ENCODE measurements at places on chromosomes 12 and 14.

- no peak overlapping the region for H3K4me3 ChIP-seq
- H3K36me3 ChIP-seq, result no peaks in the 10 kb centered on the region
- peaks cover 10% of the 10 kb centered on the region for H3K4me1 ChIP-seq
Measured at GRCh38 chr12:6827437-6827911, 733 bp upstream of the P3H3 start.

- no peak for DNase-seq
- H3K27ac ChIP-seq, result no peak overlapping the region
- no peaks in the 10 kb centered on the region for H3K27me3 ChIP-seq
- H3K4me3 ChIP-seq, result no peak overlapping the region
- H3K36me3 ChIP-seq, result no peaks in the 10 kb centered on the region
- no peaks in the 10 kb centered on the region for H3K4me1 ChIP-seq
Measured at GRCh38 chr14:91872517-91873470, 5.5 kb upstream of the TC2N start.

DNA sequence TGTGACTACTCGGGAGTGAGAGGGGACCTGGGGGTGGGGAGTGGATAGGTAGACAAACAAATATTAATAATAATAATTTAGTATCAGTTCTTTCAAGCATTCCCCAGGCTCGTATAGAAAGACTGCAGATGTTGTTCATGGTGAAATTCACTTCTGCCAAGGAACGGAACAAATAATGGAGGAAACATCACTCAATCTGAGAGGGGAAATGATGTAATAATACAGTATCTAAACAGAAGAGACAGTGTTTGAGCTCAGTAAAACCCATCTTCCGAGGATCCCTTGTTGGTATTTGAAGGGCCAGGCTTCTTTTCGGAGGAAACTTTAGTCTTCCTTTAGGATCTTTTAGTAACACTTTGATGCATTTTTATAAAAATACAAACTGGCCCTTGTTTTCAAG, 114.2 kb downstream of the KCNK10 start:
- H3K36me3 ChIP-seq, result no peaks in the 10 kb centered on the region
- H3K4me1 ChIP-seq, result no peaks in the 10 kb centered on the region
- DNase-seq, result no peak
- no peak overlapping the region for H3K27ac ChIP-seq
- H3K4me3 ChIP-seq, result no peak overlapping the region

DNA sequence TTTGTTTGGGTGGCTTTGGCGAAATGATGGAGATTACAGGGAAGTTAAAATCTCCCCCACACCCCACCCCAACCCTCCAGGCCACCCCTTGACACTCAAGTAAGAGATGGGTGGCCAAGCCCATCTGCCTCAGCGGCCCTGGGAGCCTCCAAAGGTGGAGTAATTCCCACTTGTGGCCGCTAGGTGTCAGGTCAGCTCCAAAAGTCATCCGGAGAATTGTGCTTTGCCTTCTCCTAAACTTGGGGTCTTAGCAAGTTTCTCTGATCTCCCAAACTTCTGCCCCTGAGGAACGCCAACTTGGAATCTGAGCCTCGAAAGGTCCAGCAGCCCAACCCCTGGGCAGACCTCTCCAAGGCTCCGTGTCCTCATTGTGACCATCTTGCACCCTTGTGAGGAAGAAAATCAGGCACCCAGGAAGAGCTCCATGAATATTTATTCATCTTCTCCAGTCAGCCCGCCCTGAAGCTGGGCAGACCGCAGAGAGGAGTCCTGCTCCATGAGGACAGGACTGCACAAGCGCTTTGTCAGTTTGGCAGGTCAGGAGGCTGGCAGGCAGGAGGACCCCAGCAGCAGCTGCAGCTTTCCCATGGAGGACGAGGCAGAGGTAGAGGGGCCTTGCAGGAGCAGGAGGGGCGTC, 46.7 kb downstream of the LRRC74A start:
- H3K4me1 ChIP-seq, result no peaks in the 10 kb centered on the region
- no peak overlapping the region for H3K4me3 ChIP-seq
- no peaks in the 10 kb centered on the region for H3K27me3 ChIP-seq
- no peak overlapping the region for H3K27ac ChIP-seq
- peak; percentile 27 for DNase-seq
- H3K36me3 ChIP-seq, result no peaks in the 10 kb centered on the region

DNA sequence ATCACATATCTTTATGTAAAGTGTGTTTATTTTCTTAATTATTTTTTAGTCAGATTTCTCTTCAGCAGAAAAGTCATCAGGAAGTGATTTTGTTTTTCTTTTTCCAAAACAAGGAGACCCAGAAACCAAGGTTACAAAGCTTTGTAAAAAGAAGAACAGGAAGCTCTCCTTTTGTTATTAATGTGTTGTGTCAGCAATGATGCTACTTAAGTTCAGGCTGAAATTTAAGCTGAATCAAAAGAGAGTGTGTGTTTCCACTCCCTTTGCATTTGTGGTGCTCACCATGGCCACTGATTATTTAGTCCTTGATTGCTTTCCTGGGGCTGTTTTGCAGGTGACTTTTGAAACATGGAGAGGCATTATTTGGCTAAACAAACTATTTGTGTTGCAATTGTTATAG, 155.3 kb upstream of the ATP2B1 start:
- H3K27me3 ChIP-seq, result no peaks in the 10 kb centered on the region
- no peak overlapping the region for H3K27ac ChIP-seq
- no peaks in the 10 kb centered on the region for H3K36me3 ChIP-seq

GRCh38 chr12:32344047-32344446, 55.3 kb upstream of the FGD4 start:
- H3K4me1 ChIP-seq, result no peaks in the 10 kb centered on the region
- no peak overlapping the region for H3K27ac ChIP-seq
- H3K4me3 ChIP-seq, result no peak overlapping the region
- no peaks in the 10 kb centered on the region for H3K27me3 ChIP-seq
- H3K36me3 ChIP-seq, result no peaks in the 10 kb centered on the region
- DNase-seq, result no peak

DNA sequence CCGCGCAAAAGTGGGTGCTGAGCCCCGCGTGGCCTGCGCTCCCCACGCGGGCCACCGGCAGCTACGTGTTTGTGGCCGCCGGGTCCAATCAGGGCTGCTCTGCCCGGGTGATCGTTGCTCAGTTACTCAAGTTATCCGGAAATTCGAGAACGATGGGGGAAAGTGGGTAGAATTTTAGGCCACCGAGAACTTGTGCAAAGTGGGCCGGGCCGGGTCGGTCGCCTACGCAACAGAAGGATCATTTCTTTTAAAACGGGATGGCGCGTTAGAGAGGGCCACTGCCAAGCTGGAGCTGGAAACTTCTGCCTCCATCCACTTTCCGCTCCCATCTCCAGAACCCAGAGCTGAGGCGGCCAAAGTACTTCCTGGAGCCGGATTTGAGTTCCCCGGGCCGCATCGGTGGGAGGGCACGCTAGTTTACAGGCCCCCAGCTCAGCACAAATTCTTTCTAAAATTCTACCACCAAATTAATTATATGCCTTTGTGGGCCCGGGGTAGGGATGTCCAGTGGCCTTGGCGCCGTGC, 3.5 kb downstream of the RFX4 start:
- DNase-seq, result no peak
- H3K4me3 ChIP-seq, result 0 out of 2 replicates have a peak overlapping the region, but pooled peaks have one; percentile 6
- no peak overlapping the region for H3K27ac ChIP-seq
- H3K36me3 ChIP-seq, result no peaks in the 10 kb centered on the region
- H3K4me1 ChIP-seq, result peaks cover 22% of the 10 kb centered on the region
- H3K27me3 ChIP-seq, result peaks cover 54% of the 10 kb centered on the region

DNA sequence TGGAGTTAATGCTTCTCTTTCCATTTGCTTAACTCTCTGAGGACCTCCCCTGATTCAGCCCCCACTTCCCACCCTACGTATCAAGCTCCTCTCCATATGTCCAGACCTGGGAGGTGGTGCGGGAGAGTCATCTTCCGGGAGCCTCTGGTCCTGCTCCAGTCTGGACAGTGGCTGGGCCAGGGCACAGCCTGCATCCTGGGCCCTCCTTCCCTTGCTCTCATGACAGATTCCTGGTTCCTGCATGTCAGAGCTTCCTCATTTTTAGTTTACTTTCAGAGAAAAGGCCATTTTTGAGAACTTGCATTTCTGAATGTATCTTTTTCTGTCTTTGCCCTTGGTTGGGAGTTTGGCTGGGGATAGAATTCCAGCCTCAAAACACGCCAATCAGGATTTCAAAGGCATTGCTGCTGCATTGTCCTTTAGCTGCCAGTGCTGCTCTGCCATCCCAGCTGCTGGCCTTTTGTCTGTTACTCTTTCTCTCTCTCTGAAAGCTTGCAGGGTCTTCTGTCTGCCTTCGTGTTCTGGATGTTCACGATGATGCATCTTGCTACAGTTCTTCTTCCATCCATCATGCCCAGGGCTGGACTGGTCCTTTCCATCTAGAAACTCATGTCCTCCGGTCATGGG, 54.7 kb downstream of the SLC6A12 start:
- no peaks in the 10 kb centered on the region for H3K4me1 ChIP-seq
- H3K4me3 ChIP-seq, result no peak overlapping the region
- H3K27ac ChIP-seq, result no peak overlapping the region

- no peak overlapping the region for H3K4me3 ChIP-seq
- H3K27ac ChIP-seq, result no peak overlapping the region
- no peak for DNase-seq
- H3K27me3 ChIP-seq, result no peaks in the 10 kb centered on the region
Measured at GRCh38 chr14:64208981-64209380, 85.2 kb downstream of the ESR2 start.

- H3K27ac ChIP-seq, result no peak overlapping the region
- no peak for DNase-seq
- H3K36me3 ChIP-seq, result no peaks in the 10 kb centered on the region
- no peaks in the 10 kb centered on the region for H3K27me3 ChIP-seq
- H3K4me1 ChIP-seq, result no peaks in the 10 kb centered on the region
Measured at GRCh38 chr12:22477166-22477893, 67.0 kb downstream of the C2CD5 start.

DNA sequence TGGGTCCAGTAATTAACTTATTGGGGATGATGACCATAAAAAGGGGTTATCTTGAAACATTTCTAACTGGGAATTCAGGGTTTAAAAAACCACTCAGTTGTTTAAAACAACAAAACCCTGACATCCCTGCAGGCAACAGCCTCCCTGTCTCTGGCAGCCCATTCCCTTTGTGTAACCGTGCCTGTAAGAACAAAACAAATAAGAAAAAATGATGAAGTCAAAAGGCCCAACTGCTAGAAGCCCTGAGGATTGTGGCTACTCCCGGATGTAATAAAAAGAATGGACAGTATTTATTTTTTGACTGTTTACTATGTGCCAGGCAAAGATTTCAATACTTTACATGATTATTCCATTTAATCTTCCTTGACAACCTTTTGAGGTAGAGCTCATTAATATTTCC, 75.3 kb downstream of the TMCC3 start:
- no peak overlapping the region for H3K27ac ChIP-seq
- no peak overlapping the region for H3K4me3 ChIP-seq
- no peaks in the 10 kb centered on the region for H3K4me1 ChIP-seq
- no peak for DNase-seq
- no peaks in the 10 kb centered on the region for H3K27me3 ChIP-seq

DNA sequence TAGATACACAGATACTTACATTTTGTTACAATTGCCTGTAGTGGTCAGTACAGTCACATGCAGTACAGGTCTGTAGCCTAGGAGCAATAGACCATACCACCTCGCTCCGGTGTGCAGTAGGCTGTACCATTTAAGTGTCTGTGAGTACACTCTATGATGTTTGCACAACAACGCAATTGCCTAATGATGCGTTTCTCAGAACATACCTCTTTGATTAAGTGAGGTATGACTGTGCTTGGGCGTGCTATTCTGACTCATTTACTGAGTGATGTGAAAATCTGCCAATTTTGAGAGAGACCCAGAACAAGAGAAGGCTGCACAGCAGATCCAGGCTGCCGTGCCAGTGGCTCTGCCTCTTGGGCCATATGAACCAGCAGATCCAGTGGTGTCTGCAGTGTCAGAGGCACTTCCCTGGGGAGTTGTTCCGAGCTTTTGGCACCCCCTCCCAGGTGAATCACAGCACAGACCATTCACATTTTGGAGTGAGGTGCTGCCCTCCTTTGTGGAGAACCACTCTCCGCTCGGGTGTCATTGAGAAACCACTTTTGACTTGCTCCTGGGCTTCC, 20.4 kb downstream of the DLK1 start:
- H3K27me3 ChIP-seq, result no peaks in the 10 kb centered on the region
- H3K36me3 ChIP-seq, result no peaks in the 10 kb centered on the region
- DNase-seq, result peak; percentile 78
- no peak overlapping the region for H3K4me3 ChIP-seq
- H3K27ac ChIP-seq, result no peak overlapping the region

DNA sequence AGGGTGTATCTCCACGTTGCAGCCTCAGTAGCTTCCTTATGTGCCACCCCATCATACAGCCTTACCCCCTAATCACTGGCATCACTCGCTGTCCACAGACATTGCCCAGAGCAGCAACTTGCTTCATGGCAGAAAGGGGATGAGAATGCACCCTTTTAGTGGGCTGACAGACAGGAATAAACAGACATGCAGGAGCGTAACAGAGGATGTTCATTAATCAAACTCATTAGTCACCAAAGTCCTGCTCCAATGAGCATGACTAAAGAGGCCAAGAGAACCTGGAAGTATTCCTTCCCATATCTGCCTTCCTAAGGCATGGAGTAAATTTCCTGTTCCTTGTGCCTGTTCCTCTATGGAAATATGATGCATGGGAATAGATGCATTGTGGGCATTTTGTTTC, 197.0 kb downstream of the PHLDA1 start:
- H3K27me3 ChIP-seq, result no peaks in the 10 kb centered on the region
- H3K27ac ChIP-seq, result peak overlapping the region; percentile 76
- no peak overlapping the region for H3K4me3 ChIP-seq
- H3K36me3 ChIP-seq, result no peaks in the 10 kb centered on the region
- no peaks in the 10 kb centered on the region for H3K4me1 ChIP-seq

DNA sequence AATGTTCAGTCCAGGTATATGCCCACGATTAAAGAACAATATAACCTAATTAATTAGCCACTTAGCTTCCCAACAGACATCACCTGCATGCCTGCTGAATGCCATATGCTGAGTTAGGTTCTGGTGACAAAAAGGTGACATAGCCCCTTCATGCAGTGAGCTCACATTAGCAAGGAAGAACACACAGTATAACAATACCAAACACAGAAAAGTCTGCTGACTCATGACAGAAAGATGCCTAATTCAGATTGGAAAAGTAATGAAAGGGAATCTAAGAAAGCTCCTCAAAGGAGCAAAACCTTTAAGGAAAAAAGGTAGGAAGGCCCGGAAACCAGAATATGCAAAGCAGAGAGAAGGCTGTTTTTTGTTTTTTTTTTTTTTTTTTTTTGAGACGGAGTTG, 59.0 kb downstream of the FERMT2 start:
- H3K4me1 ChIP-seq, result no peaks in the 10 kb centered on the region
- DNase-seq, result no peak
- H3K36me3 ChIP-seq, result no peaks in the 10 kb centered on the region

DNA sequence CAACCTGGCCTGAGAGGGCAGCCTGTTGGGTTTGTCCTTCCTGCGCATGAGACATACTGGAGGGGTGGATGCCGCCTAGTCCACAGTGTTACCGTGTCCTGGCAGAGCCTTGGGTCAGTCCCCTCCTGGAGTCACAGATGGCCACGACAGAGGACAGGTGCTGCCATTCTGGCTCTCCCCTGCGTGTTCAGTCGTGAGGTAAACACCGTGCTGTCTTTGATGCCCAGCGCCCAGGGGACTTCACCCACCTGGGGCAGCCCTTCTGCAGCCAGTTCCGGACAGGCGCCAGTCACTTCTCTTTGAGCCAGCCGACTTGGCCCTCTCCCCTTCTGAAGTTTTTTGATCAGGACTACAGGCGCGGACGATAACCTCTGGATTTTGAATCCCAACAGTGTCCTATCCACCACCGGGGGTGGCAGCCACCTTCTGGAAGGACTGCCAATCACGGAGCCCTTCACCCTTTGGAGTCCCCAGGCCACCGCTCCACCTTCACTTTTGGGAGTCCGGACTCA, 933.0 kb downstream of the DIO2 start:
- no peaks in the 10 kb centered on the region for H3K36me3 ChIP-seq
- no peak for DNase-seq
- H3K27me3 ChIP-seq, result no peaks in the 10 kb centered on the region

GRCh38 chr14:61654026-61654425, 41.3 kb upstream of the HIF1A start:
- no peak overlapping the region for H3K27ac ChIP-seq
- H3K4me3 ChIP-seq, result no peak overlapping the region
- H3K27me3 ChIP-seq, result no peaks in the 10 kb centered on the region
- no peak for DNase-seq
- H3K36me3 ChIP-seq, result no peaks in the 10 kb centered on the region

All from Panc1 (cell line).